ENCODE measurements at places on chromosomes 4 and X. TPM values are rescaled to one million over a fixed set of nuclear protein-coding genes. Genes with fewer than 3 reads are reported as not detected.

TDO2 gene
- total RNA-seq, result not detected

PROM1 gene
- total RNA-seq, result not detected

KANTR gene
- 13.3 TPM for total RNA-seq

IGSF1 gene
- not detected for total RNA-seq

BMP3 gene
- total RNA-seq, result not detected

GLUD2 gene
- 0.54 TPM for total RNA-seq

DOK7 gene
- not detected for total RNA-seq

XK gene
- total RNA-seq, result 0.39 TPM

LRP2BP gene
- 1.2 TPM for total RNA-seq

NWD2 gene
- under 0.01 TPM for total RNA-seq

UGT2B17 gene
- total RNA-seq, result not detected

PAGE1 gene
- total RNA-seq, result not detected

CFAP47 gene
- total RNA-seq, result under 0.01 TPM

EPGN gene
- 281 TPM for total RNA-seq

ZCCHC18 gene
- not detected for total RNA-seq

UBA6 gene
- total RNA-seq, result 35.7 TPM

MAGEA2 gene
- not detected for total RNA-seq

HS3ST1 gene
- total RNA-seq, result 0.22 TPM

PTCHD1 gene
- under 0.01 TPM for total RNA-seq

POU4F2 gene
- total RNA-seq, result not detected

GPAT3 gene
- total RNA-seq, result 2.4 TPM

MAGEB17 gene
- total RNA-seq, result not detected

SRPX gene
- 2.7 TPM for total RNA-seq

HTR2C gene
- under 0.01 TPM for total RNA-seq

INPP4B gene
- total RNA-seq, result 4.3 TPM

VCX3B gene
- total RNA-seq, result not detected

ARR3 gene
- total RNA-seq, result not detected

PFKFB1 gene
- 0.22 TPM for total RNA-seq

MUC7 gene
- not detected for total RNA-seq

WDR17 gene
- under 0.01 TPM for total RNA-seq

AREG gene
- 18.5 TPM for total RNA-seq

TEX13B gene
- not detected for total RNA-seq

TMLHE gene
- total RNA-seq, result 15.2 TPM

All from placental epithelial cell (primary cell).